Esophagus mucosa (tissue), 1 donor: ENCODE measurements at places on chromosomes 3 and 15. TPM values are rescaled to one million over a fixed set of nuclear protein-coding genes. Genes with fewer than 3 reads are reported as not detected.

CSK gene
- total RNA-seq, result 77.1 TPM

- ATAC-seq, result no peak
Measured at GRCh38 chr3:46877406-46878125, at the start of gene PTH1R. Gene PTH1R, plus strand, starts transcription at chr3:46877721. Its CDS starts 5,839 bp downstream, at chr3:46883560.

SAMMSON gene
- total RNA-seq, result not detected

- ATAC-seq, result no peak
Measured at GRCh38 chr3:141680620-141681389, 57.3 kb upstream of the RNF7 start.

DNA sequence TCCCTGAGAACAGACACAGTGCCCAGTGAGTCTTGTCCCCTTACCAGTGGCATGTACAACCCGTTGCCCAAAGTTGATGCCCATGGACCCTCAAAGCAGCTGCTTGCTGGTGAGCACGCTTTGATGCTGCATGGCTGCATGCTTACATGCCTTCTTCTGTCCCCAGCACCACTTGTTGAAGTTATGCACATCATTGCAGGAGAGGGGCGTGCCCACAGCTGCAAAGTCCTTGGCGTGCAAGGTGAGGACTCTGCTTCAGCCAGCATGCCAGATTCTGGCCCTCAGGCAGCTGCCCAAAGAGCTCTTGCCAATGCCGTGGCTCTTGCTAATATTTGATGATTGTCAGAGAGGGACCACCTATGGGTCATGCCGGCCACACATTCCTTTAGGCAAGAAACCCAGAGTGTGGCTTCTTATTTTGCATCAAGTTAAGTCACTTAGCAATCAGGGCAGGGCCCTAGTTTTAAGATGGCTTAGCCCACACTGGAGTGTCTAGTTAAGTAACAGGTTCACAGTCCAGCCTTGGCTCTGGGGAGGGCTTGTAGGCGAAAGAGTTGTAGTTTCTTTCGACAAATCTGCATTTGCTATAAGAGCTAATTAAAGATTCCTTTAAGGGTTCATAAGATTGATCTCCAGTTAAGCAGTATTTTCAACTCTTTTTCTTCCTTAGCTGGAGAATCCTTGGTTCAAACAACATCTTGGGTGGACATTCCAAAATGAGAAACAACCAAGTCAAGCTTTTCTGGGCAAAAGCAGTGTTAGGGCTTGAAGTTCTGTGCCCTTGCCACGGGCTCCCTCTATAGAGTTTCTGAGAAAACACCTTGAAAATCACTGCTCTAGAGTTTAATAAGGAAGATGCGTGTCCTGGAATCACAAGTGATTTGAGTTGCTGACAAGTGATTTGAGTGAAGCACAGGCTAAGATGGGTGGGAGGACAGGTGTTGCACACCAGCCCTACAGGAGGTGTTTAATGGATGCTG, 128.6 kb downstream of the SLCO3A1 start:
- ATAC-seq, result peak; percentile 30

SCAANT1 gene
- not detected for total RNA-seq

DNA sequence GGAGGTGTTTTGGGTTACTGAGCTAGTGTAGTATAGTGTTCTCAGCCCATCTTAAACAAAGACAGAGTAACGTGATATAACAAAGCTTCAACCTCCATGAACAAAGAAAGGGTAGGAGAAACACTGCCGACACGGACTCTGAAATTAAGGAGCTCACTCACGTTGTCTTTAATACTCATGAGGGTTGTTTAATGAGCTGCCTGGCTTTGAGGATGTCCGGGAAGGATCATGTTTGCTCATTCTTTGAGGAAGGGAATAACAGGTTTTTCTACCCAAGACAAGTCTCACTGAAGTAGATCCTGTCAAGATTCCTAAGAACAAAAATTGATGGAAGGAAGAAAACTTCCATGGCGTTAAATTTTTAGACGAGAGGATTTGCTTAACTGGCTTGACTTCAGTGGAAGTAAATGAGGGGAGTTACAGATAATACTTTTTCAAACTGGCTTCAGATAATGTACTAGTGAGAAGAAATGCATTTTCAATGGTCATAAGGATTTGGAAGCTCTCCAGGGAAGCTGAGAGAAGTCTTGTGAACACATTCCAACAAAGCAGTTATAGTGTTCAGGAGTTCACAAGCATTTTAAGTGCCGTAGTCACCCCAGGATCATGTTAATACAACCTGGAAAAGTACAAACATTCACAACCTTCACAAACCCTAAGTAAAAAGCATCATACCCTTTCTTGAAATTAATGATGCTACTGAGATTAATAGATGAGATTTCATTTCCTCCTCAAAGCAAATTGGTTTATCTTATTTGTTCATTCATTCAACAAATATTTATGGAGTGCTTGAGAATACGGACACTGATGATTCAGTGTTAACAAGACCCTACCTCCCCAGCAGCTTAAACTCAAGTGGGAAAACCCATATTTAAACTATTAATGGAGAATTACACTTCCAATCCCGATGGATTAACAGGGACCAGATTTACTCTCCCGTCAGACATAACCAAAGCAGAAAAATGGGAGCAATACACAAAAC, 101.5 kb downstream of the SHQ1 start:
- peak; percentile 67 for ATAC-seq
